GM12892 (cell line): ENCODE measurements at places on chromosomes 5 and 9.
A peak's percentile ranks its signal among the peaks of the same experiment; 100 is the strongest.

DNA sequence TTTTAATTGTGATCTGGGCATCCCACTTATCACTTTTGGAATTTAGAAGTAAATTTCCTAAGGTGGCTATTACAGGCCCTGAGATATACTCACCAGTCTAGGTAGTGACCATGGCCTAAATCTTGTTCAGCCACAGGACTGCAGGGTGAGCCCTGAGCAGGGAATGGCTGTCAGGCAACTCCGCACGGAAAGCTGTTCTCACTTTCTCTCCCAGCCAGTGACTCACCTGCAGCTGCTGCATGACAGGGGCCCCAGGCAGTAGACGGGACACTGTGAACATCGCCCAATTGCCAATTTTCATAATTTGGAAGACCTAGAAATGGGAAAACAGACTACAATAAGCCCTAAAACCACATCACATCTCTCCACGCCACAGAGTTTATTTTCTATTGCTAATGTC lies 69.6 kb upstream of the TAF1L start:
- DNase-seq: no peak

DNA sequence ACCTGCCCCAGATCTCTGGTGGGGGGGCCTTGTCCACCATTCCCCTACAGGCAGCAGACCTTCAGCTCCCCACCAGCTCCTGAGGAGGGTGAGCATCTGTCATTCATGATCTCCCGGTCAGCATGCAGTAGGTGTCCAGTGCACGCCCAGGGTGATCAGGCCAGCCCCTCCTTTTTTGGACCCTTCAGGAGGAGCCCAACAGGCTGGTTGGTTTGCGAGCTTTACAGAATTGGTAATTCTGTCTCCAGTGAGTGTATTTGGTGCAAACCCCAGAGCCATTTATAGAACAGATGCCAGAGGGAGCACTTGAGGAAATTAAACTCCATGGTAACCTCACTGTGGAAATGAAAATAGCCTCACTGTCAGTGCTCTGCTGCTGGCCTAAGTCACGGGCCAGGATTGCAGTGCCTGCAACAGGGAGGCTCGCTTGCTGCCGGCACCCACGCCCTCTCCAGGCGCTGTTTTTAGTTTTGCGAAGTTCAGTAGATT lies 23.4 kb downstream of the WNK2 start:
- DNase-seq: no peak

DNA sequence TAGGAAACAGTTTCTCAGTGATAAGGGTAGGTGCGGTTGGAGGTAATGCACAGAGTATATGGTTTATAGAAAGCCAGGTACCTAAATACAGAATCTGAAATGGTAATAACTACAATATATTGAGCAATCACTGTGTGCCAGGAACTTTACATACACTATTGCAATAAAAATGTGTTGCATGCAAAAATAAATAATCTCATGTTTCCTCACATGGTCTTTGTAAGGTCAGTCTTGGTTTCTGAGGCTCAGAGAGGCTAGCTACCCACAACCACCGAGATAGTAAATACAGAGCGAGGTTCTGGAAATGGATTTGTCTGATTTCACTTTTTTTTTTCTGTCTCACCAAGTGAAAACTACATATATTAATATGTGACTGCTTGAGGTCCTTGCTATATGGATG lies 128.9 kb downstream of the CAMK4 start:
- DNase-seq: no peak

DNA sequence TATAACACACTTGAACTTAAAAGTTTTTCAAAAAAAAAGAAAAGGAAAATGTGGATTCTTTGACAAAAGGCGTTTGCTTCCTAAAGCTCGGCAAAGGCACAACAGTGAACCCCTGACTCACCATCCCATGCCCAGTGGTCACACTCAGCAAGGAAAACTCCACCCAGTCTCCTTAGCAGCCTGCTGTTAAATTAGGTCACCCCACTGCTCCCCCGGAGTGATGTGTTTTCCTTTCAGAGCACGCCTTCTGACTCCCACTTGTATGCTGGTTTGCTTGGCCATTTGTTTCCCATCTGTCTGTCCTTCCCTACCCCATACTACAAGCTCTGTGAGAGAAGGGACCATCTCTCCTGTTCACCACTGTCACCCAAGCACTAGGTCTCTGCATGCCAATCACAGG lies 23.8 kb downstream of the RETREG1 start:
- DNase-seq: no peak

- no peak for DNase-seq
These were observed 55.4 kb downstream of the EFNA5 start for GRCh38 chr5:107615299-107615817.

GRCh38 chr5:11072076-11072475 lies 311.0 kb upstream of the DAP start:
- DNase-seq: no peak

- no peak for DNase-seq
These were observed 298.4 kb downstream of the TLE1 start for GRCh38 chr9:81390792-81391456.

DNA sequence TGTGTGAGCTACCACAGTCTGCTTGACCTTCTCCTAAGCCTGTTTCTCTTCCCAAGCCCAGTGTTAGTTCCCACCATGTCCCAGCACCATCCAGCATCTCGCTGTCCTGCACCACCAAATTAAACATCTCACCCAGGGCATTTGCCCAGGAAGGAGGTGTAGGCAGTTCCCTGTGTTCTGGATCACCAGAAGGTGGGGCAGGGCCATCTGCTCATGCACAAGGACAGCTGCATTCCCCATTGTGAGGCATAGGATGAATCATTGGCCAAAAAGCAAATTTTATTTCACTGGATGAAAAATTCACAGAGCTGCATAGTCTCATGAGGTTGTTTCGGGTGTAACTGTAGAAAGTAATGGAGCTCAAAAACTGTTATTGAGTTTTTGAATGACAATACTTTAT lies 89.5 kb upstream of the GRIA1 start:
- no peak for DNase-seq

DNA sequence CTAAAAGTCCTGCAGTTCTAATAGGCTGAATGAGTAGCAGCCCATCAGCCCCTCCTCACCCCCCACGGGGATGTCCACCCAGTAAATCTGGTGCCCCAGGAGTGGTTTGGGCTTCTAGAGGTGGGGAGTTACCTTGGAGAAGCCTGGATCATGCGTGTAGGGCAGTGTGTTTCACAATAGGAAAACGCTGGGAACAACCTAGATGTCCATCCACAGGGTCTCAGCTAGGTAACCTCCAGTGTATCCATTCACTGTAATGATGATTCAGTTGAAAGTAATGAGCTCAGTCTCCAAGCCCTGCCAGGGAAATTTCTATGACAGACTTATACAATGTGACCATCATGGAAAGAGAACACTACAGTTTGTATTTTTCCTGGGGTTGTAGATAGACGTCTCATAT lies 51.8 kb downstream of the NDST1 start:
- DNase-seq: no peak

- peak; percentile 54 for DNase-seq
These were observed 608 bp downstream of the ENTR1 start for GRCh38 chr9:136409557-136410455.

- DNase-seq: no peak
These were observed 137.6 kb downstream of the MRPL36 start for GRCh38 chr5:1661831-1662558.

- DNase-seq: no peak
These were observed 134.4 kb downstream of the ATG10 start for GRCh38 chr5:82106207-82106606.
